Pulmonary artery endothelial cell (primary cell): ENCODE measurements at places on chromosomes 5 and 9.

GRCh38 chr9:109886617-109887016, 106.6 kb downstream of the PALM2AKAP2 start:
- DNase-seq, result no peak

GRCh38 chr5:154793599-154794524, 38.7 kb downstream of the LARP1 start:
- no peak for DNase-seq

DNA sequence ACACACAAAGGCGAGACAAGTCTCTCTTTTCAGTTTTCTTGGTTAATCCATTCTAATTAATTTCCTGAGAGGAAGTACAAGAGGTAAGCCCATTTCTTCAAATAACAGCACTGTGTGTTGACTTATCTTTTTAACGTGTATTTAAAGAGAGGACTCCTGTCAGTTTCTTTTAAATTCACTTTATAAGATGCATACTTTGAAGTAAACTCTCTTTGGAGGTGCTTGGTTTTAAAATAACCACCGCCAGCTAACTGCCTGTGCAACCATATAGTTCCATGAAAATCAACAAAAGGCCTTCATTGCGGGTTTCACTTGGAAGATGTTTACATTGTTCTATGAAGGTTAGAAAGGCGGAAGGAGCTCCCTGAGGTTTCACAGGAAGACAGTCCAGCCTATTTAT, 13.1 kb upstream of the SERINC5 start:
- DNase-seq, result no peak

GRCh38 chr9:98765256-98765655, 31.1 kb downstream of the ANKS6 start:
- no peak for DNase-seq

GRCh38 chr9:74697535-74697934, 190.2 kb downstream of the TRPM6 start:
- no peak for DNase-seq

- no peak for DNase-seq
These were observed 95.3 kb upstream of the SLC27A6 start for GRCh38 chr5:128869970-128870369.

GRCh38 chr9:82201196-82201595, 212.6 kb downstream of the SPATA31D1 start:
- DNase-seq, result no peak

DNA sequence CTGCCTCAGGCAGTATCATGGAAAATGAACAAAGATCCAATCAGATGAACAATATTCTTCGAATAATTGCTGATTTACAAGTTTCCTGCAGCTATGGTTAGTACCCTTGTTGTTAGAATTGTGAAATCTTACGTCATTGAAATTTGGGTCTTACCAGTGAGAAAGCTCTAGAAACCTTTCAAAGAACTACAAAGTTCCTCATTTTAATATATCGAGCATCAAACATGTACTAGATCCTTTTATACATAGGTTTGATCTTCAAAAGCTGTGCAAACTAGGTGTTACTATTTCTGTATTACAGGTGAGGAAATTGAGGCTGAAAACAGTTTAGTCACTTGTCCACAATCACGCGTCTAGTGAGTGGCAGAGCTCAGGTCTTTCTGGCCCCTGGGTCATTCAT, 43.7 kb upstream of the ANGPTL2 start:
- no peak for DNase-seq

- DNase-seq, result no peak
These were observed 68.0 kb upstream of the CTSL start for GRCh38 chr9:87657893-87658292.

- no peak for DNase-seq
These were observed 1709.0 kb upstream of the WWC1 start for GRCh38 chr5:166582416-166582815.

DNA sequence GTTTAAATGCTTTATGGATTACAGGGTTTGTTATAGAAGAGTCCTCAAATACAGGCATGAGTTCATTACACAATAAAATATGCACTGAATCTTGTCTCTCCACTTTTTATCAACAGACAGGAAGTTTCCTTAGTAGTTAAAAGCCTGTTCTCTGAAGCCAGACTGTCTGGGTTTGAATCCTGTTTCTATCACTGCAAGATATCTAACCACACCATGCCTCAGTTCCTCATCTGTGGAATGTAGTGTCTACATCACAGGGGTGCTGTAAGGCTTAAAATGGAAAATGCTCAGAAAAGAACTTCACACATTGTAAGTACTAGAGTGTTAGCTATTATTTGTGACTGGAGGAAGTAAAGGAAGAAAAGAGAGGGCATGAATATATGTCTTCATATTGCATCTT, 9.3 kb downstream of the LIX1 start:
- no peak for DNase-seq
